ENCODE measurements at places on chromosomes 11 and 22. TPM values are rescaled to one million over a fixed set of nuclear protein-coding genes. Genes with fewer than 3 reads are reported as not detected.

Gene ARHGAP8
- 5.3 TPM for total RNA-seq

Gene CCDC89
- total RNA-seq: 5.8 TPM

Gene SHANK3
- 1.7 TPM for total RNA-seq

Gene FGF19
- not detected for total RNA-seq

Gene OMP
- not detected for total RNA-seq

Gene MMP8
- total RNA-seq: not detected

Gene DAGLA
- 1.7 TPM for total RNA-seq

Gene KCTD14
- total RNA-seq: 10.4 TPM

Gene TRIM51
- not detected for total RNA-seq

DNA sequence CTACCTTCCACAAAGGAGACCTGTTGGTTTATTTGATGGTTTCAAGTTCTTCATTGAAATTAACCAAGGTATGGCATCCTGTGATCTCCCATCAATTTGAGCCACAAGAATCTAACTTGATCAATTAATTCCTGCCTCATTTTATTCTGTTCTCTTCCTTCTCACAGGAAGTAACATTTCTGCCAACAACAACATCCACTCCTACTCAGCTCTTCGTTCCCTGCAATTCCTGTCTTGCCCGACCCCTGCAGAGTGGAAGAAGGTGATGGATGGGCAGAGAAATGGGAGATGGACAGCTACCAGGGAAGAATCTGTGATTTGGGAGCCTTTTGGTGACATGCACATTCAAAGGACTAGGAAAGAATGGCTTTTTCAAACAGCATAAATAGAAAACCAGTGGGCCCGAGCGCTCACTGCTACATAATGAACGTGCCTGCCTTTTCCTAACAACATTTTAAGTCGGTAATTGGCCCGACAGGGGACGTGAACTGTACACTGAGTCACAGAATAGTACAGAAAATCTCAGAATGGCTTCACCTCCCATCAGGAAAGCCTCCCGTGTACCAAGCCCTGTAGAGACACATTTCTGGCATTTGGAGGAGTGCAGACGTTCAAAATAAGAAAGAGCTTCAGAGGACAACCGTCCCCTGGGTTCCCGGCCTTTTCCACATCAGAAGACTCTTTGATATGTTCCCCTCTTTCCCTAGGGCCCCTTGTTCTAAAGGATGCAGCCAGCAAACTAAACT, 112.6 kb upstream of the SEZ6L start:
- DNase-seq: no peak

DNA sequence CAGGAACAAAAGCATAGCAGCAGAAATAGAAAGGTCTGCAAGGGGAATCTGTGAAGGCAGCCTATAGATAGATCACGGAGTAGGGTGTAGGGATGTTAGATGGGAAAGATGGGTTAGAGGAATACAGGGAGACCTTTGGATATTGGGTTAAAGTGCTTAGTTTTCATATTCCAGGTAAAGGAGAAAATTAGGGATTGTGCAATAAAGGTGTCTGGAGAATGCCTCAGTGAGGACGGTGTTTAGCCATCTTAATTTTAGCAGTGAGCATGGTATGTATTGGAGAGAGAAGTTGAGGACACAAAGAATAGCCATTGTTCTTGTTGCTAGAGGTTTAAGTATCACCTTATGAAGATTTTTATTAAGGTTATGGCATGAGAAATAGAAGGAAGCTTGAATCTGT, 17.7 kb downstream of the GAS2 start:
- no peak for DNase-seq

- no peak for DNase-seq
These were observed 1672.8 kb downstream of the LRRC4C start for GRCh38 chr11:39786682-39787081.

GRCh38 chr11:56906683-56907148, 82.0 kb upstream of the OR5AK2 start:
- DNase-seq: no peak

DNA sequence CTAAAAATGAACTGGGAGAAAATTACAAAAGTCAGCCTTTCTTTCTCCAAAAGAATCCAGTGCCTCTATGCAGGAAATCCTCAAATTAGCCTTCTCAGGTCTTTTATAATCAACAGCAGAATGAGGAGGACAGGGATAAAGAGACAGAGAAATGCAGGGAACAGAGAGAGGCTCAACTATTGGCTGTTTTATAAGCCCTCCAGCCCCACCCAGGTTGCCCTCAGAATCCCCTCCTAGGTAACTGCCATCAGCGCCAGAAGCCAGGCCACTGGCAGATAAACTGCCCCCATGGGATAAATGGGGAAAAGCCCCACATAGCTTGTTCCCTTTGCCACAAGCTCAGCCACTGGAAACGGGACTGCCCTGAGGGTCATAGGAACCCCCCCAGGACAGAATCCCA, 10.9 kb upstream of the HMOX1 start:
- DNase-seq: no peak

DNA sequence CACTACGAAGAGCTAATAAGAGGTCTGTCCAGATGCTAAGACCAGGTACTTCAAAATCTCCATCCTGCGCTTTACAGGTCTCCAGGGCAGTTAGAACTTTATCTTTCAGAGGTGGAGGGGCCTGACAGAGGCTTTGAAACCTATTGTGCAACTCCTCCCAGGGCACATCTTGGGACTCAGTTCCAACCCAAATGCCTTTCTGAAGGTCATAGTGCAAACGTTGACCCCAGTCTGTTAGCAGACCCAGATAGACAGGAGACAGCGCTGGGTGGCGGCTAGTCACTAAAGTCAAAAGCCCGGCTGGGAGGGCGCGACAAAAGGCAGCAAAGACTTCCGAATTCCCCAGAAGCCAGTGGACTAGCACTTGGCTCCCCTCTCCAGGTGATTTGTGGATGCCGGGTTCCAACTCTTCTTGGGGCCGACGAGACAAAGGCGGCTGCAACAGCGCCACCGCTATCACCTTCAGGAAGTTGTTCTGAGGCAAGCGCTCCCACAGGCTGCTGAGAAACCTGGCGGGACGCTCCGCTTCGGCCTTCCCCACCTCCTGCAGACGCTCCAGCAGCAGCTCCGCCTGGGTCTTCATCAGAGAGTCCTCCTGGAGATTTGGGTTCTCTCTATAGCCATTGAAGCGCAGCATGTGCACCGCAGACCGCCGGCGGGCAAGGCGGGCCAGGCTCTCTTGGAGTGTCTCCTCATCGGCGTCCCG, 728 bp downstream of the FANCF start:
- peak; percentile 58 for DNase-seq

DNA sequence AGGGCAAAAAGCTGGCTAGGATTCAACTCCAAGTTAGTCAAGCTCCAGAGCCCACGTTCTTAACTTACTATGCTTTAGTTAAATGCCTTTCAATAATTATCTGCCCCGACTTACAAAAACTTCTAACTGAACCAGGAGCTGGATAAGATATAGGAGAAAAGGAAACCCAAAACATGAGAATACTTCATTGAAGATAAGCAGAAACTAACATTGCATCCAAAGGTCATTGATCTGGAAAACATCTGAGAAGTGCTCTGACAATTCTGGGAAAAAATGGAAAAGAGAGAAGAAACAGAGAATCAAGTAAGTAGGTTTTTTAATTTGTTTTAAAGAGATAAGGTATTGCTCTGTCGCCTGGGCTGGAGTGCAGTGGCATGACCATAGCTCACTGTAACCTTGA, 27.2 kb downstream of the ACAT1 start:
- DNase-seq: peak; percentile 43

- peak; percentile 7 for DNase-seq
These were observed 274.4 kb downstream of the BLID start for GRCh38 chr11:121841487-121842191.

GRCh38 chr22:34588871-34589545, 476.9 kb upstream of the ISX start:
- no peak for DNase-seq

DNA sequence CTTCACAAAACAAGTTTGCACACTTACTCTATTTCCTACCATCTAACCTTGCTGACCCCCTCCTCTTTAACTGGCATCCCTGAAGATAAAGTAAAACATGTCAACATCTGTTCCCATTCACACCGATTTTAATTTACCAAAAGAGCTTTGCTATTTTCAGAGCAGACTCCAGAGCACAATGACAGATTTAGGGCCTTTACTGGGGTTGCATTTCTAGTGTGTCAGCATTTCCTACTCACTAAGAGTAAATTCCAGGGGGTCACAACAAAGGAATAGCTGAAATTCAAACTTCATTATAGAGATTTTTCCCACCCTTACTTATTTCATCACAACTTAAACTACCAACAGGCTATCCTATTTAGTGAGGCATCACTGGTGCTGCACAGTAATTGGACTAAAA, 60.8 kb downstream of the SOX6 start:
- no peak for DNase-seq

- no peak for DNase-seq
These were observed 16.2 kb upstream of the CASTOR1 start for GRCh38 chr22:30305519-30305905.

GRCh38 chr11:117658809-117659208, 138.2 kb downstream of the DSCAML1 start:
- DNase-seq: no peak

DNA sequence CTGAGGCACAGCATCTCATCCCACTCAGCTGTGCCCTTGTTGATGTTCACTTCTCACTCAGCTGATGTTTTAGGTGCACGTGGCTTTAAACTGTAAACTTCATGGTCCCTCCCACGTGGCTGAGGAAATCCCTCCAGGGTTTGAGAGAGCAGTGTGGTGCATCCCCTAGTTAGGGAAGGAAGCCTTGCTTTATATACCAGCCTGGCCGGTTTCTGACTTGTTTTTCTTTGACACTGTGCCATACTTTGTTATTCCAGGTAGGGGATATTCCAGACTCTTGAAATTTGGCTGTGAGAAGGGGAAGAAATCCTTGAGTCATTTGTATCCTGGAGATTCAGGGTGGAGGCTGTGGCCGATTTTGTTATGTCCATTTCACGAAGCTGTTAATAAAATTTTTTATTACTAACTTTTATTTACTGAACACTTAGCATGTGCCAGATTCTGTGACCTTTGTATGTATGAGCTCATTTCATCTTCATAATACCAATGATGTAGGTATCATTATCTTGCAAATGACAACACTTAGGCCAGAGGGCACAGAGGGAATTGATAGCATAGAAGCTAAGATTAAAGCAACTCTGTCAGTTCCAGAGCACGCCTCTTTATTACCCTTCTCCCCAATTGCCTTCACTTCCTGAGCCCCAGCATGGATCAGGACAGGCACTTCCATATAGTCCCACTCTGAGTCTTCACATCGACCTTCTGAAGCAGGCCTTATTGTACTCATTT, 116.6 kb downstream of the NAV2 start:
- DNase-seq: peak; percentile 27

DNA sequence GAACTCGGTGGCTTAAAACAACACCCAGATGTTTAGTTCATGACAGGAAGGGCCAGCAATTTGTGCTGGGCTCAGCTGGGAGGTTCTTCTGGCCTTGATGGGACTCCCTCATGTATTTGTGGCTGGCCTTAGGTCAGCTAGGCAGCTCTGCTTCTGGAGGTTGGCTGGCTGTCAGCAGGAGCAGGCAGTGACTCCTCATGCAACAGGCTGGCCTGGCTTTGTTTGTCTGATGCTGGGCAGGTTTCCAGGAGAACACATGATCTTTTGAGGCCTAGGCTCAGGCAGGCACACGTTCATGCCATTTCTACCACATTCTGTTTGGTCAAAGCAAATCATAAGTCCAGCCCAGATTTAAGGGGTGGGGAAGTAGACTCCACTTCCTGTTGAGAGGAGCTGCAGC, 571.2 kb downstream of the TBC1D22A start:
- DNase-seq: peak; percentile 28

DNA sequence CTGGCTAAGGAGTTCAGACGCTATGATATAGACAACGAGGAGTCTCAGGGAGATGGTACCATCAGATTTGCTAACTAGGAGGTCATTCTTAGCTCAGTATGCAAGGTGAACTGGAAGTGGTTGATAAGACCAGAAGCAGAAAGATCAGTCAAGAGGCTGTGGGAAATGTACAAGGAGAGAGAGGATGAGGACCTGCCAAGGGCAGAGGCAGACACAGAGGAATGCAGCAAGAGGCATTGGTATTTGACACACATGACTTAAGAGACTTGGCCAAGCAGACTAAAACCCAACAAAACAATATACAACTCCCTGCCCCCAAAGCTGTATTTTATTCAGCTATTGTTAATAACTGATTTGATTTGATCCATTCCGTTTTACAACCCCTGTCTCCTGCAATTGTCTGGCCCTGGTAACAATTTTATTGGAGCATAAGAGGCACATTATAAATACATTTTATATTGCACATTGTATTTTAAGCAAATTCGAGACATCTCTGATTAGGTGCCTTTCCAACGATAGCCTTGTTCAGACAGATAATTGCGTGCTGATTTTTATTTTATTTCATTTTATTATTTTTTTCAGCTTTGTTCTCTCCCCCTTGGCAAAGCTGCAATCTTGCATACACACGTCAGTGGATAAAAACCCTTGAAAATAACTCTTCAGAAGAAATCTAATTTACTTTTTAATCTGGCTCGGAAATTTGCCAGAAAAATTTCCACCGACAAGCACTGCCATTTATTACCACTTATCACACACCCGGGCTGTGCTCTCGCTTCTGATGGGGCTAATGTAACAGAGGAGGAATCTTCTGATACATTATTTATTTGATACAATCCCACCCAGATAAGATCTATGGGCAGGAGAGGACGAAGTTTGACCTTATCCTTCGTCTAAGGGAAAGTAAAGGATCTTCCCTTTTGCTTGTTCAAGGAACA, 237.8 kb downstream of the NXPE2 start:
- no peak for DNase-seq

DNA sequence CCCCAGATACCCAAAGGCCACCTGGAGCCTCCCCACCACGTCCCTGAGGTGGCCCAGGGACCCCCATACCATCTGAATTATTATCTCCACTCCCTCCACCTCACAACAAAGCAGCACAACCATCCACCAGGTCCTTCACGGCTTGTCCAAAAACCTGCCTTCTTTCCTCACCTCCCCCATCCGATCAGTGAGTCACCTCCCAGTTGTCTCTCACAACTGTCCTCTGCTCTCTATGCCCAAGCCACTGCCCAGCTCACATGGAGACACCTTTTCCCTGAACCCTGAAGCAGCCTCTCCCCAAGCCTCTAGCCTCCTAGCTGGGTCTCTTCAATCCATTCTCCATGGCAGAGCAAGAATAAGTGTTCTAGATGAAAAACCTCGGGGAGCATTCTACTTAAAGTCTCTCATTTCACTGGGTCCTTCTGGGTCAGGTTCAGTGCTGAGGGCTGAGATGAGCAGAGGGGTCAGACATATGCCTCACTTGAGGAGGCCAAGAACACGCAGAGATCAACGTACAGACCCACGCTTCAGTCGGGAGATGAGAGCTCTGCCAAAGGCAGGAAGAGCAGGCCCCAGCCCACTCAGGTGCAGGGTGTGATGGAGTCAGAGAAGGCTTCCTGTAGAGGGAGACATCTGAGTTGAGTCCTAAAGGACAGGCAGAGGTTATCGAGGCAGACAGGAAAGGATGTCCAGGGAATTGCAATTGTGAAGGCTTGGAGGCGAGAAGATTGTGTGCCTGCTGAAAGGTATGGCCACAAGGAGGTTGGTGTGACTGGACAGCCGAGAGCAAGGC, 74.7 kb downstream of the PDE2A start:
- no peak for DNase-seq

- DNase-seq: peak; percentile 31
These were observed 101.5 kb downstream of the PLEKHA7 start for GRCh38 chr11:16912692-16913111.
